ENCODE measurements at places on chromosomes 3 and 15.

DNA sequence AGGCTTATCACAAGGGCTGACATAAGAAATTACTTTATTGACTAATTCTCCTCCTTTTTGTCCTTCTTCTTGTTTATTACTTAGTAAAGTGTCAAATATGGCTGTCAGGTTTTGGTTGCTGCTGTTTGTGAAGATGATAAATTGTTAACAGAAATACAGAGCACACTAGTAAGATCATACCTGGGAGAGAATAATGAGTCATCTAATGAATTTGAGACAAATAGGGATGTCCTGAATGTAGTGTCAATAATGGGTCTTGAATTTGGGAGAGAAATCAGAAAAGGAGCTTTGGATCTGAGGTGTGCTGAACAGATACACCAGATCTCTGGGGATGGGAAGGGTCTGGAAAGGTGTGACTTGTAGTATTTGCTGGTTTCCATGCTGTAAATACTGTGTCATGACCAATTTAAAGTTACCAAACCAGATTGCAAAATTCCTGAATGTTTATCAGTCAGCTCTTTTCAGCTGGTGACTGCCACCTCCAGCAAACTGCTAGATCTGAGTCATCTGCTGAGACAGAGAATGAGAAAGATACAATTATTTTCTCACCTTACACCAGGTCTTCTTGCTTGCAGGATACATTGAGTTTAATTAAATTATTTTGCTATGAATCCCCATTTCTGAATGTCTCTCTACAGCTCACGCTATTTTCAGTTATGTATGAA, 76.7 kb upstream of the SATB1 start:
- no peak for DNase-seq

DNA sequence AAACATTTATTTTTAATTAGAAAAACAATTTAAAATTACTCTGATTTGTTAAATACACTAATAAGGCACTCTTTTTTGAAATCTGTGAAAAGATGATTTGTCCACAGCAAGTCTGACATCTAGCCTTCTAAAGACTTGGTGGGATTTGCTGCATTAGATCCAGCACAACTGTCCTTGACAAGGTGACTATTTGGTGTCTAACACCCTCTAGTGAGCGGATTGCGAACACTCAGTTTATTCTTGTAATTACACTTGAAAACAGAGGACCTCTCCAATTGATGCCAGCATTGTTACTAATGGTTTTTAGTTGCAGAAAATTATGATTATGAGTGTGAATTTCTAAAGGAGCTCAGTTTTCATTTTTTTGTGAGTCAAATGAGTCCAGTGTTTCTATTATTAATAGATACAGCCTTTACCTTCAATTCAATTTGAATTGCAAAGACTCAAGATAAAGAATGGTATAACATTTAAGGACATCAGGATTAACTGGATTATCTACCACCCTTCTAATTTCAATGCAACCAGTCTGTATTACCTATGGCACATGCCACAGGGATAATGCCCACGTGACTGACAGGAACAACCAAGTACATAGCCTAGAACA, 29.7 kb upstream of the STRIT1 start:
- DNase-seq, result no peak

DNA sequence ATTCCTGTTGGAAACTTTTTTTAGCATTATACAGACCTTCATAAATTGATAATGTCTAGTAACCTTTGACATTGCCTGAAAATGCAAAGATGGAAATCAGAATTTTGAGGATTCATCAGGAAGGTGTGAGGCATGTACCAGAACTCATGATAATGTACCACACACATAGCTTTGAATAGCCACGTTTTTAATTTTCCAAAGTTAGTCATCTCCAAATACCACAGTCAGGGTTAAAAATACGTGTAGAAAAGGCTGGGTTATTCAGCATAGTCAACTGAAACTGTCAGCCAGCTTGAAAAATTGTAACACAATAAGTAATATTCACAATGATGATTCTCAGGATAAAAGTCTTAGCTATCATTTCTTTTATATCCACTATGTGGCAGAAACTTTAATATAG, 102.0 kb upstream of the THRB start:
- no peak for DNase-seq

DNA sequence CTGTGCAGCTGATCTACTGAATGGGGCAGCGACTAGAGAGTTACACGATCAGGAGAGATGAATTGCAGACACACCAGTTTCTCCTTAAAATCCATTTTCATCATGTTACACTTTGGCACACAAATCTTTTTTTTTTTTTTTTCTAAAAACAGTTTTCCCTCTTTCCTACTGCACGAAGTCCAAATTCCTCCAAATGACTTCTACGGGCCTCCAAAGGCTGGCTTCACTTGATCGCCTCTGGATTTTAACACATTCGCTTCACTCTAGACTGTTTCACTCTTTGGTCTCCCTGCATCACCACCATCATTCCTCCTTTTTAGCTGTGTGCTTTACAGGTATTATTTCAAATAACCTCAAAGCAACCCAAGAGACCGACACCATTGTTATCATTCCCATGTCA, 268.6 kb downstream of the RORA start:
- no peak for DNase-seq

DNA sequence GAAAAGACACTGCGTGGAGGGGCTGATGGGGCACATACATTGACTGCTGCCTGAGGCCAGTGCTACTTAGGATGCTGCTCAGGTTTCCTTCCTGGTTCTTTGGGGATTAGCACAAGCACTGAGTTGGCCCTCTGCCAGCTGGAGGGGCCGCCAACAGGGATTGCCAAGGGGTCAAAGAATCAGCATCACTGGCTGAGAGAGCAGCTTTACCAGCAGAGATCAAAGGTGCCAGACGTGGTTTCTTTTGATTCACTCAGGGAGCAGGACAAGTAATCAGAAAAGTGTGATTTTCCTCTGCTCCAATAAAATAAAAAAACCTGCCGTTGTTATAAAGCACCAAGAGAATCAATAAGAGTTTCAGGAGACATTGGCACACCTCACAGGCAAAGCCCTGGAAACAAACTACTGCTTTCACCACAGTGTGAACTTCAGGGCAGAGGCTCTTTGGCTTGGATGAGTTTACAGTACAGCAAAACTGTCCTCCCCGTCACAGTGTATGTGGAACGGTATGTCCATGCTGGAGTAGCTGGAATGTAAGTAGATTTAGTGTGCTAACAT, 45.8 kb upstream of the FSIP1 start:
- DNase-seq, result no peak

GRCh38 chr3:120908795-120909601, 993 bp downstream of the STXBP5L start:
- no peak for DNase-seq

DNA sequence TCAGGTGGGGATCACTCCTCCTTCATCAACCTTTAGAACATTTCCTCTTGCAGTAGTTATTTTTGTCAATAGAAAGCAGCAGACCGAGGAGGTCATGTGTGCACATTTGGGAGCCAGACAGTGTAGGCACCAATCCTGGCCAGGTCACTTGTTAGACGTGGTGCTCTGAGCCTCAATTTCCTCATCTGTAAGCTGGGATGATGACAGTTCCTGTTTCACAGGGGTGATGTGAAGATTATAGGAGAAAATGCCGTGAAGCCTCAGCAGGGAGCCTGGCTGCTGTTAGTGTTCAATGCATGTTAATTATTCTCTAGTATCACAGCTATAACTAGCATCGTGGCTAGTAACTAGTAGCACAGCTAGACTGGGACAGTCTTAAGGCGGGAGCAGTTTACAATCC, 64.7 kb downstream of the ATP2B2 start:
- DNase-seq, result no peak

DNA sequence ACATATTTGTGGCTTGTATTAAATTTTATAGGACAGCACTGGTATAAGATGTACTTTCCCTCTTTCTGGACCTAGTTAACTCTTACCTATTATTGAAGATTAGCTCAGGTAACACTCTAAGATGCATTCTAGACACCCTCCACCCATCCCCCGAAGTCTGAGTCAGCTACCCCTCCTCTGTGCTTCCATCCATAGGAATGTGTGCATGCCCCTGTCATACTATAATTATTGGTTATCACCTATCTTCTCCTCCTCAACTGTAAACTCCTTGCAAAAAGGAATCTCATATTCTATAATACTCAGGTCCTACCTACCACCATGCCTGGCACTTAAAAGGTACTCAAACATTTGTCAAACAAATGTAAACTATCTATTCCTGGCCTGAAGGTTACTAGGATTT, 3.0 kb downstream of the PEAK1 start:
- no peak for DNase-seq

- DNase-seq, result no peak
Measured at GRCh38 chr3:7950890-7951289, 550.7 kb upstream of the LMCD1 start.

DNA sequence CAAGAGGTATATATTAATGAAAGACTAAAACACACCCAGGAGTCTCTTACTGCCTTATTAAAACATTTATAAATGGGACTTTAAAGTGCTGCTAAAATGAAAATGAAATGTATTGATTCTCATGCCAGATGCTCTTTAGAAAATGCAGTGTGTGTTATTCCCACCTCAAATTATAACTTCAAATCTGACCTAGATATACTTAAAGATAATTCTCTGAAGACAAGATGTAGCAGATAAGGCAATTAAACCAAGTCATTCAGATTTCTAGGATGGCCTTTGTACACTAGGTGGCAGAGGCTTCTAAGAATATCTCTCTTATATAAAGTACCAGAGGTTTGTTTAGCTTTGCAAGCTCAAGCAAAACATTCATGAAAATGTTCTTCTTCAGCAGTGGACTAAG, 26.9 kb upstream of the GOLGA8B start:
- no peak for DNase-seq

DNA sequence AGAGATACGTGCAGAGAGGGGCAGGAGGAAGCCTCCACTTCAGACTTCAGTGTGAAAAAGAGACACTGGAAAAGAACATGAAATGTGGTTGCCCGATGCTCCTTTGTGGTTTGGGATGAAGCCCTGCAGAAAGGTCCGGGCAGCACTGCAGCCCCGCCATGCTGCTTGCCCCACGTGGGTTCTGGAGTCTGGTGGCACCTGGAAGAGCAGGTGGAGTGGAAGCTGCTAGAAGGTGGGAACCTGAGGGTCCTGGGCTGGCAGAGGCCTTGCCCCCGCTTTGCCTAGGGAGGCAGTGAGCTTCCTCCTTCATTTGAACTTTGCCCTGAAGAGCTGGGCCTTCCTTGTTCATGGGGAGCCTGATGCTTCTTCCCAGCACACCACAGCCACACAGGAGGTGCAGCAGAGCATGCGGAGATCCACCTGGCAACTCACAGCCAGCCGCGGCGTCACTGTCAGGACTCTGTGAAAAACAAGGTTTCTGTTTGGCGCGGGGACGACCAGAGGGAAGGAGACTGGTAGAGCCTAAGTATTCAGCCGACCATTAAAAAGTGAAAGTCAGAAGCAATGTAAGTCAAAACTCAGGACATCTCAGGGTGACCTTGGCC, 59.0 kb downstream of the APBA2 start:
- no peak for DNase-seq

GRCh38 chr3:115710799-115711198, 87.5 kb downstream of the GAP43 start:
- no peak for DNase-seq

- no peak for DNase-seq
Measured at GRCh38 chr3:188052169-188053035, 101.6 kb upstream of the LPP start.

- no peak for DNase-seq
Measured at GRCh38 chr3:64460877-64461276, 226.9 kb downstream of the ADAMTS9 start.

GRCh38 chr3:101131767-101132166, 138.5 kb upstream of the ABI3BP start:
- no peak for DNase-seq

- DNase-seq, result no peak
Measured at GRCh38 chr3:105473521-105474223, 107.0 kb downstream of the ALCAM start.

DNA sequence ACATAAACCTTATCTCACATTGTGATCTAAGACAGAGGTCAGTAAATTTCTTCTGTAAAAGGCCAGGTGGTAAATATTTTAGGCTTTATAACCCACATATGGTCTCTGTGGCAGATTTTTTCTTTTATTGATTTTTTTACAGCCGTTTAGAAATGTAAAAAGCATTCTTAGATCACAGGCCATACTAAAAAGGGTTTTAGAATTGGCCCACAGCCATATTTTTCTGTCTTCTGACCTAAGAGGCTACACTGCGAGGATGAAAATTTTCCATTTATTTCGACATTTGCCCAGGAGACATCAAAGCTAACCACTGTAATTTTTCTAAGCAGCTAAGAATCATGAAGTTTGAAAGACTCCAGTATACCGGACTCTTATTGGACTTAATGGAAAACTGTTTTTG, 377.2 kb upstream of the SGO1 start:
- DNase-seq, result no peak

DNA sequence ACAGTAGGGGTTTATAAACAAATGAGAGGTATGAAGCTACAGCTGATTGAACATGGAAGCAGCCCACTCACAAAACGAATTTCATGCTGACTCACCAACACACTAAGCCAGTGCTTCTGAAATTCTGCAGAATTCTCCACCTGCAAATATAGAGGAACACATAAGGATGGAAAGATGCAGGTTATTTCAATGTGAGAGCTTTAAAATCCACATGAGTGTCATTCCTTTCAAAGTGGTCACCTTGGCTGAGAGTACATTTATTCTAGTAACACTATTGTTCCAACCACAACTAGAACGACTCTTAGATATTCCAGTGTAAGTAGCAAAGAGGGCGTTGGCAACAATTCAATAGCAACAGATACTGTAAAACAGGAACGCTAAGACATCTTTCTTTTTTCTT, 189.9 kb upstream of the TSC22D2 start:
- DNase-seq, result no peak

DNA sequence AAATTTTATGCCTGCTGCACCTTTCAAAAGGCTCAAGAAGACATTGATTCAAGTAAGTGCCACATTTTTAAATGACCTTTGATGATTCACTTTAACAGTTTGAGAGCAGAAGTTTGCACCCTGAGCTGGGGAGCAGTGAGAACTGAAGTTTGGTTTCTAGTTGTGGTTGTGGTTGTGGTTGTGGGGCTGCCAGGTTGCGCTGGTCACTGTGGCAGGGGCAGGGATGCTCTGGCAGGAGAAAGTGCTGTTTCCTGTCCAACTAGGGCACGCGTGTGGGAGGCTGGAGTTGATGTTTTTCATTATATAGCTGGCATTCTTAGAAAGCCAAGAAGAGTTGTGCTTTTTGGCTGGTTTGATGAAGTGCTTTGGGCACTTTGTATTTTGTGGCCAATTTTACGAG, 339.7 kb upstream of the NR2F2 start:
- DNase-seq, result no peak

GRCh38 chr3:8593021-8593827, 51.4 kb downstream of the SSUH2 start:
- no peak for DNase-seq

GRCh38 chr3:76369170-76369569, 583.8 kb upstream of the ZNF717 start:
- no peak for DNase-seq
